PC-9 (cell line): ENCODE measurements at places on chromosomes 13 and 19.

GRCh38 chr19:29724746-29725145 lies 9.7 kb upstream of the C19orf12 start:
- DNase-seq: no peak

GRCh38 chr13:37383856-37384370 lies 214.7 kb downstream of the POSTN start:
- DNase-seq: no peak

DNA sequence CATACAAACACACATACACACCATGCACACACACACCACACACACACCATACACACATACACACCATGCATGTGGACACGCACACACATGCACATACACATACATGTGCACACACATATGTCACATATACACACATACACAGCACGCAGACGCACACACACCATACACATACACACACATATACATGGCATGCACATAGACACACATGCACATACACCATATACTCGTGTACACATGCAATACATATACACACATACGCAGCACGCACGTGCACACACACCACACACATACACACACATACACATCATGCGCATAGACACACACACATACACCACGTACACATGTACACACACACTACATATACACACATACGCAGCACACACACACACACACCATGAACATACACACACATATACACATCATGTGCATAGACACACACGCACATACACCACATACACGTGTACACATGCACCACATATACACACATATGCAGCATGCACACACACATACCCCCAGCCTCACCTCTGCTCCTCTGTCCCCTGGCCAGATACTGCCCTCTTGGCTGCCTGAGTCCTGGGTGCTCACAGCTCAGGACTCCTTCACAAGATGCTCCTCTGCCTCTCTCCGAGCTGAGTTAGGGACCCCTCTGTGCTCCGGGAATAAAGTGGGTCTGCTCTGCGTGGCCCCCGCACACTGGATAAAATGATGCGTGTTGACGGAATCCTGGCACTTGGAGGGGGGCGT lies 70.9 kb upstream of the ARHGEF7 start:
- no peak for DNase-seq

DNA sequence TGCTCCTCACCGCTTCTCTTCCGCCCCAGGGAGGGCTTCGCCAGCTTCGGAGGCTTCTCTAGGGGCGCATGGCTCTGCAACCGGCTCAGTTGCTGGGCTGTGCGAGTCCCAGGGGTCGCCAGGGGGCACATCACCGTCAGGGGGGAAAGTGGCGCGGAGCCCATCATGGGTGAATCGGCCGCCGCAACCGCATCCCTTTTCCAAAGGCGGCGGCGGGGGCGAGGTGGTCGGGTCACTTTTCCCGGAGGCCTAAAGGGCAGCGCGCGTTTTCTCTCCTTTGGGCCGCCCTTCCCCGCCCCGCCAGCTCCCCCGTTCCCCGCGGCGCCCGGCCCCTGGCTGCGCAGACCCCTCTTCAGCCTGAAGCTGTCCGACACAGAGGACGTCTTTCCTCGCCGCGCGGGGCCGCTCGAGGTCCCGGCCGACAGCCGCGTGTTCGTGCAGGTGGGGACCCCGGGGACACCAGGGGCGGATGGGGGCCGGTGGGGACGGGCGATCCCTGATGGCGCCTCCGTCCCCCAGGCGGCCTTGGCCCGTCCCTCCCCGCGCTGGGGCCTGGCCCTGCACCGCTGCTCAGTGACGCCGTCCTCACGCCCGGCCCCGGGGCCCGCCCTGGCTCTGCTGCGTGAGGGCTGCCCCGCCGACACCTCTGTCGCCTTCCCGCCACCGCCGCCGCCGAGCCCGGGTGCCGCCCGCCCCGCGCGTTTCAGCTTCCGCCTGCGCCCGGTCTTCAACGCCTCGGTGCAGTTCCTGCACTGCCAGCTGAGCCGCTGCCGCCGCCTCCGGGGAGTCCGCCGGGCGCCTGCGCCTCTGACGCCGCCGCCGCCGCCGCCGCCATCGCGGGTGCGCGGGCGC lies 1.7 kb downstream of the TGFBR3L start:
- DNase-seq: no peak

- DNase-seq: no peak
Observed at GRCh38 chr19:10294368-10294697, 4.6 kb downstream of the ICAM5 start.

DNA sequence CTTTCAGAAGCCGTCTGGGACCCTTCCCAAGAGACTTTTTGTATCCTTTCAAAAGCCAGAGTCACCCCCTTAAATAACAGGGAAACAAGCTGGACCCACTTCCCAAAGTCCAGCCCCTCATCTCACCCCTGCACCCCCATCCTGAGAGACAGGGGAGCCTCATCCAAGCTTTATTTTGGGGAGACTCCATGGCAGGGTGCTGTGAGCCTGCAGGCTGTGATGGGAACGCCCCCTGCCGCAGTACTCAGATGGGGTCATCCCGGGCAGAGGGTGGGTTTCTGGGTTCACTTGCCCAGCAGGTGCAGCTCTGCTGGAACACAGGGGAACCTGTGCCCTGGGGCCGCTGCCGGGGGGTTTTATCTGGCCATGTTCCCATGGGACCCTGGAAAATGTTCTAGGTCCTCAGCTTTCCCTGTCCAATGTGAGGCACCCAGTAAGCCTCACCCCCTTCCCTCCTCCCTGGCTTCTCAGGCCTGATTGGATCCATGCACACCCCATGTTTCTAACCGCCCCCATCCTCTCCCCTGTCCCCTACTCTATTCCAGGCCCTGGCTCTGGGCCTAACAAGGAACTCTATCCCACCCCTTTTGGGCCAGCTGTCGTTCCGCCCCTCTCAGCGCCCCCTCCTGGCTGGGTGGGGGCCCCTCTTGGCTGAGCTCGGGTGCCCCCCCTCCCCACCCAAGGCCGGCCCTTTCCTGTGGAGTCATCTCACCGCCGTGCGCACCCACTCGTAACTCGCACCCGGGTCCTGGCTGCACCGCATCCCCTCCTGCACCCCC lies 1.0 kb downstream of the HIF3A start:
- DNase-seq: no peak

- no peak for DNase-seq
Observed at GRCh38 chr13:43227721-43228120, 204.3 kb downstream of the DNAJC15 start.

DNA sequence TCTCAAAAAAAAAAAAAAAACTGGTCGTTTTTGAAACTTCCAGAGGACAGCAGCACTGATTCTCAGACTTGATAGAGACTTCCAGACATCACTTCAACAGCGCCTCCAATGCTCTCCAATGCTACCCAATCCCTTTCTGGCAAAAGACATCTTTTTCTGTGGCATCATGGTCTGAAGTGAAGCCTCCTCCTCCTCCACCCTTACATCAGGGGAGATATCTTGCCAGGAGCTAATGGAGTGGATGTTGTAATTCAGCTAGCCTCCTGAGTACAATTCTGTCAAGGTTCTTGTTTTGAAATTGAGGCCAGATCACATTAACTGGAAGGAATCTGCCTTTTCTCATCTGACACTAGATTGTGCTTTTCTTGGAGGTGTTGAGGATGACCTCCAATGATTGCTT lies 24.2 kb downstream of the FXYD5 start:
- no peak for DNase-seq

GRCh38 chr19:7772752-7773291 lies 9.8 kb downstream of the CLEC4M start:
- DNase-seq: peak; percentile 81

DNA sequence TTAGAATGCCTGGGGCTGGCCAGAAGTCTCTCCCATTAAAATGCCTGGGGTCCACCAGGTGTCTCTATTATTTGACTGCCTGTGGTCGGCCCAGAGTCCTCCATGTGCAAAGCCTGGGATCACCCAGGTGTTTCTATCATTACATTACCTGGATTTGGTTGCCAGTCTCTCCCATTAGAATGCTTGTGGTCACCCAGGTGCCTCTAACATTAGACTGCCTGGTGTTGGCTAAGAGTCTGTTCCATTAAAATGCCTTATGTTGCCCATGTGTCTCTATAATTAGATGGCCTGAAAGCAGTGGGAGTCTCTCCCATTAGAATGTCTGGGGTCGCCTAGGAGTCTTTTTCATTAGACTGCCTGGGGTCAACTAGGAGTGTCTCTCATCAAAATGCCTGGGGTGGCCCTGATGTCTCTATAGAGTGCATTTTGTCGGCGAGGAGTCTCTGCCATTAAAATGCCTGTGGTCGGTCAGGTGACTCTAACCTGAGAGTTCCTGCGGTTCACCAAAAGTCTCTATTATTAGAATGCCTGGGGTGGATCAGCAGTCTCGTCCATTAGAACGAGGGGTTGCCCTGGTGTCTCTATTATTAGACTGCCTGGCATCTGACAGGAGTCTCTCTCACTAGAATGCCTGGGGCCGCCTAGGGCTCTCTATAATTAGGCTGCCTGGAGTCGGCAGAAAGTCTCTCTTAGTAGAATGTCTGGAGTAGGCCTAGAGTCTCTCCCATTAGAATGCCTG lies 1540.5 kb downstream of the UQCRFS1 start:
- no peak for DNase-seq

GRCh38 chr13:77925616-77926015 lies 7.0 kb upstream of the EDNRB start:
- no peak for DNase-seq

GRCh38 chr19:40304306-40304705 lies 19.2 kb upstream of the AKT2 start:
- no peak for DNase-seq

DNA sequence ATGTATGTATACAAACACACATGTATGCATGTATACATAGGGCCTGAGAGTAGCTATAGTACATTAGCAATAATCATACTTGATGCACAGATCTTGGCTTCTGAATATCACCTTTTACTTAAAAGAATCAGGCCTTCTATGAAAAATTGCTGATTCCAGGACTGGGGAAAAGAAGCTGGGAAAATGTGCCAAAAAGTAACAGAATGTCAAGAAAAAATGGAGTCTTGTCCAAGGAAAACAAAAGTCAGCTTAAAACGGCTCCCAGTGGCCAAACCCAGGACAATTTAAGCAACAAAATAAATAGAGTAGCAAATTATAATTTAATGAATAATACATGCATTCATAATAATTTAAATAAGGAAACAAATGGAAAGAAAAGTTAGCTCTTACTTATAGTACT lies 2104.9 kb downstream of the PCDH9 start:
- DNase-seq: no peak

GRCh38 chr19:40570313-40571004 lies 6.2 kb upstream of the SHKBP1 start:
- DNase-seq: peak; percentile 99

GRCh38 chr19:46487802-46488445 lies 7.7 kb downstream of the PNMA8B start:
- DNase-seq: peak; percentile 76

DNA sequence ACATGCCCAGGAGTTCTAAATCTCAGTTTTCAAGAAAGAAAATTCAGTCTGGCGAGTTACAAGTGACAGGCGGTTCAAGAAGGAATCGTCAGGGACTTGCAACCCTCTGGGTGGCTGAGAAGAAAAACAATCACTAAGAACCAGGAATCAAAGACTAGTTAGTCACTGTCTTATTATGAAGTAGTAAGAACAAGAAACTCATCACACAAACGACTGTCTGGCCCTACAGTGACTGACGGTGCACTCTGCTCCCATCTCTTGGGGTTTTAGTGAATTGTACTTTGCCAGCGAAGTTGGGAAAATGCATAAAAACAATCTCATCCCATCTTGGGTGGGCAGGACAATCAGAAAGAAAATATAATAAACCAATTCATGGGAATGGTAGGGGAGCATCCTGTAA lies 63.7 kb upstream of the SACS start:
- DNase-seq: no peak

GRCh38 chr19:15836330-15837220 lies 21.1 kb upstream of the OR10H1 start:
- no peak for DNase-seq

DNA sequence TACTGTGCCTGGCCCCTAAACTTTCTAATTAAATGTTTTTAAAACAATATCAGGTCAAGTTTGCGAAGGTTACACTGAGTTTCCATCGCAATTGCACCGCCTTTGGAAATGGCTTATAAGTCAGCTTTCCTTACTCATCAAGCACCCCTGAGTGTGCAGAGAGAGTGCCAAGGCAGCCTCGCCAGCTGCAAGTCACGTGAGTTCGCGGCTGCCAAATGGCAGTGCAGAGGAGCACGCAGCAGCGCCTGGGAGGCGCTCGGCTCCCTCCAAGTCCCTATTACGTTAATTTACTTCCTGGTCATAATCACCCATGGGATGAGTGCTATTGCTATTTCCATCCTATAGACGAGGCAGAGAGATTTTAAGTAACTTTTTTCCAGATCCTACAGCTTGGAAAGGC lies 319.6 kb downstream of the TEX29 start:
- no peak for DNase-seq

- no peak for DNase-seq
Observed at GRCh38 chr13:39102981-39103490, 64.8 kb downstream of the NHLRC3 start.

- DNase-seq: peak; percentile 42
Observed at GRCh38 chr19:35715981-35716800, 1.6 kb upstream of the KMT2B start.

GRCh38 chr13:57925250-57925649 lies 293.7 kb downstream of the PCDH17 start:
- no peak for DNase-seq

DNA sequence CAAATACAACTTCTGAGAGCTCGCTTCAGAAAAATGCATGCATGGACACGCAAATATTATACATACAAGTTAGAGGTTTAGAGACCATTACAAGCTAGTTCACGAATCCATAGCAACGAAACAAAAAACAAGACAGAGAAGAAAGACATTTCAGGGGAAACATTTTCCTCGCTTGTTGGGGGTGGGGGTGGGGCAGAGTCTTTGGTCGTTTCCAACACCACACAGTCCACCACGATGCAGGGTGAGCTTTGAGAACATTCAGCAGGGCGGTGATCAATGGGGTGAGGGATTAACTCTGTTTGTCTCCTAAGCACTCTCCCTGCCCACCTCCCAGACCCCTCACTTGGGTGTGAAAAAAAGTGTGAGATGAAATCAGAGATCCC lies 651 bp downstream of the OXGR1 start:
- no peak for DNase-seq

GRCh38 chr13:113875837-113876281 lies 12.0 kb upstream of the GAS6 start:
- no peak for DNase-seq

- no peak for DNase-seq
Observed at GRCh38 chr13:35475212-35475959, 1.1 kb downstream of the MAB21L1 start.

- DNase-seq: no peak
Observed at GRCh38 chr19:3976495-3977241, 5.8 kb upstream of the DAPK3 start.

- no peak for DNase-seq
Observed at GRCh38 chr19:38145623-38146022, 78.4 kb downstream of the DPF1 start.

GRCh38 chr13:109329175-109329574 lies 457.2 kb downstream of the IRS2 start:
- DNase-seq: no peak

DNA sequence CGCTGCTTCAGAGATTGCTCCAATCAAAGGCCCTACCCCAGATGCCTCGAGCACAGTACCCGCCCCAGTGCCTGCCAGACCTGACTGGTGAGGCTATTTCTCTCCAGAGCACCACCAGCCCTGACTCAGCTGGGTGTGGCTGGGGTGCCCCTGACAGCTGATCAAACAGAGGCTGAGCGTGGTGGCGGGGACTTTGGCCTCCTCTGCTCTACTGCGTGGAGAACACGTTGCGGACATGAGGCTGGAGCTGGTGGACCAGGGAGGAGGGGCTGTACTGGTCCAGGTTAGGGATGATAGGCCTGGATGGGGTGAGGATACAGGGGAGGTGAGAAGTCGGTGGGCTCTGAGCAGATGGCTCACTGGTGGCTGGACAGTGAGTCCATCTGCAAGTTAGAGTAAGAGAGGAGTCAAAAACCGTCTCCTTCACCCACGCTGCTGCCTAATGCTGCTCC lies 3.5 kb upstream of the DOCK6 start:
- peak; percentile 97 for DNase-seq

- DNase-seq: no peak
Observed at GRCh38 chr13:40026741-40027140, 371.3 kb downstream of the COG6 start.
